PC-9 (cell line): ENCODE measurements at places on chromosomes 3 and 15. TPM values are rescaled to one million over a fixed set of nuclear protein-coding genes. Genes with fewer than 3 reads are reported as not detected.

GRCh38 chr3:173096994-173097785, 43.8 kb downstream of the SPATA16 start:
- H3K27me3 ChIP-seq: no peaks in the 10 kb centered on the region
- H3K4me3 ChIP-seq: no peak overlapping the region
- H3K36me3 ChIP-seq: no peaks in the 10 kb centered on the region
- DNase-seq: no peak
- H3K27ac ChIP-seq: no peak overlapping the region
- no peaks in the 10 kb centered on the region for H3K4me1 ChIP-seq

The MUSTN1 gene
- 1.8 TPM in 1 of 2 replicates, not detected in the other for total RNA-seq

GRCh38 chr3:34464646-34465045, 666.2 kb downstream of the PDCD6IP start:
- no peak for DNase-seq
- H3K4me3 ChIP-seq: no peak overlapping the region
- no peak overlapping the region for H3K27ac ChIP-seq
- H3K4me1 ChIP-seq: no peaks in the 10 kb centered on the region
- H3K27me3 ChIP-seq: no peaks in the 10 kb centered on the region

The ADAMTS17 gene
- total RNA-seq: 2.0 and 3.2 TPM in 2 replicates

The CCK gene
- 2.1 and 2.7 TPM in 2 replicates for total RNA-seq

DNA sequence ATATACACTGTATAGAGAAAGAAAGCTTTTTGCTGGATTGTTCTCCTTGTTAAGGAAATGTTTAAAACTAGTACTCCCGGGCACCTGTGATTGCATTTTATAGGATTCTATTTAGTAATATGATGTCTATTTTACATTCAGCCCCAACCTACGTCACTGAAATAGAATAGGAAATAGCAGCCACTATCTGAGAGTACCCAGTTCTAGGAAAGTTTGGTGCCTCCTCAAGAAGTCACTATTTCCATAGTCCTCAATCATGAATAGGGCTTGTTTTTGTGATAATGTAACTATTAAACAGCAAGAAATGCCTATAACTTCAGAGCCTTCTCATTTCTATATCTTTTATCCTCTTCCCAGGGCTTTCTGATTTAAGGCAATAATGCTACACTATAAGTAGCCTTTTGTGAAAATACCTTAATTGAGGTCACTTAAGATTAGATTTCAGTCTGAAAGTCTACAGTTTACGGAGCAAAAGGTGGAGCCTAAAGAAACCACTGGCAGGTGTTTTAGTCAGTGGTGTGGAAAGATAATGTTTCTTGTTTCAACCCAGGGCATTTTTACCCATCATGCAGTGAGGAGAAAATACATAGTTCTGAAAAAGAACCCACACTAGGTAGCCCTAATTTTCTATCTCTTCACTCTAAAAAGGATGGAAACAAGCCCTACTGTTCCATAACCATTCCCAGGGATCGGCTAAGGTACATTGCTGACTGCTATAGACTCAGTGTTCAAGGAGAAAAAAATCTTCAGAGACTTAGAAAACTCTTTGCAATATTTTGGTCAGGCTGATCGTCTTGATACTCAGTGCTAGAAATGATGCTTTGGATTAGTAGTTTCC, 38.7 kb downstream of the TIGIT start:
- H3K4me3 ChIP-seq: no peak overlapping the region
- no peaks in the 10 kb centered on the region for H3K36me3 ChIP-seq
- no peaks in the 10 kb centered on the region for H3K4me1 ChIP-seq
- no peak for DNase-seq
- no peaks in the 10 kb centered on the region for H3K27me3 ChIP-seq

The CHRFAM7A gene
- total RNA-seq: not detected in 2 replicates

DNA sequence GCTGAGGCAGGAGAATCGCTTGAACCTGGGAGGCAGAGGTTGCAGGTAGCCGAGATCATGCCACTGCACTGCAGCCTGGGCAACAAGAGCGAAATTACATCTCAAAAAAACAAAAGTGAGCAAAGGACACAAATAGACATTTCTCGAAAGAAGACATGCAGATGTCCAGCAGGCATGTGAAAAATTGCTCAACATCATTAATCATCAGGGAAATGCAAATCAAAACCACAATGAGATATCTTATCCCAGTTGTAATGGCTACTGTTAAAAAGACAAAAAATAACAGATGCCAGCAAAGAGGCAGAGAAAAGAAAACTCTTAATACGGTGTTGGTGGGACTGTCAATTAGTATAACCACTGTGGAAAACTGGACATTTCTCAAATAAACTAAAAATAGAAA, 20.9 kb downstream of the ASB7 start:
- H3K4me1 ChIP-seq: peaks cover 4% of the 10 kb centered on the region
- H3K4me3 ChIP-seq: no peak overlapping the region
- DNase-seq: no peak
- no peaks in the 10 kb centered on the region for H3K27me3 ChIP-seq

DNA sequence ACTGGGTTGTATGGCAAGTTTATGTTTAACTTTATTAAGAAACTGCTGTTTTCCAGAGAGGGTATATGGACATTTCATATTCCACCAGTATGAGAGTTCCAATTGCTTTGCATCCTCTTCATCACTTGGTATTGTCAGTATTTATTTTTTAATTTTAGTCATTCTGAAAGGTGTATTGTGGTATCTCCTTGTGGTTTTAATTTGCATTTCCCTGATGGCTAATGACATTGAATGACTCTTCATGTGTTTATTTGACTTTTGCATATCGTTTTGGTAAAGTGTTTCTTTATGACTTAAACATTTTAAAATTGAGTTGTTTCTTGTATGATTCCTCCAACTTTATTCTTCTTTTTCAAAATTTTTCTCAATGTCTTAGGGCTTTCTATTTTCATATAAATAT, 44.4 kb downstream of the IL1RAP start:
- H3K27me3 ChIP-seq: no peaks in the 10 kb centered on the region
- no peak overlapping the region for H3K4me3 ChIP-seq
- H3K4me1 ChIP-seq: peaks cover 17% of the 10 kb centered on the region
- no peaks in the 10 kb centered on the region for H3K36me3 ChIP-seq
- H3K27ac ChIP-seq: no peak overlapping the region

The PXYLP1 gene
- 7.8 and 11.1 TPM in 2 replicates for total RNA-seq

DNA sequence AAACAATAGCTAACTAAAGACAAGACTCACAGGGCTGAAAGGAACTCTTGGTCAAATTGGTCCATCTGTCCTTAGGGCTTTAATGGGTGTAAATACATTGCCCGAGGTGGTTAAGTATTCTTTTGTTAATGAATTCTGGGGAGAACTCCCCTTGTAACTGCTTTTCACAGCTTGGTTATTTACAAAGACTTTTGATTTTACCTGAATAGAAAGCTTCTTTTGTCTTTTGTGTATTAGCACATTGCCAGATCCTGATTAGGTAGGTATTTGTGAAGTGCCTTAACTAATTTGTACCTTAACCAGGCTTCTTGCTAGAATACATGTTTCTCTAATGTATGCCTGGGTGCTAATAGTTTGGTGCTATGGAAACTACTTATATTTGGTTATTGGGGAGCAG, 14.0 kb downstream of the CHD2 start:
- H3K27me3 ChIP-seq: no peaks in the 10 kb centered on the region
- peak overlapping the region; percentile 97 for H3K27ac ChIP-seq
- H3K4me1 ChIP-seq: peaks cover 85% of the 10 kb centered on the region
- peaks cover 20% of the 10 kb centered on the region for H3K36me3 ChIP-seq
- DNase-seq: no peak

The HIGD1A gene
- total RNA-seq: 48.2 and 69.7 TPM in 2 replicates

The DNAH12 gene
- total RNA-seq: 0.10 and 0.22 TPM in 2 replicates

The ITPKA gene
- total RNA-seq: 5.3 and 8.3 TPM in 2 replicates

GRCh38 chr3:70840106-70840870, 527.9 kb upstream of the MDFIC2 start:
- no peaks in the 10 kb centered on the region for H3K36me3 ChIP-seq
- H3K4me3 ChIP-seq: no peak overlapping the region
- H3K27ac ChIP-seq: no peak overlapping the region
- H3K4me1 ChIP-seq: no peaks in the 10 kb centered on the region

- no peak overlapping the region for H3K27ac ChIP-seq
- H3K27me3 ChIP-seq: no peaks in the 10 kb centered on the region
- peaks cover 16% of the 10 kb centered on the region for H3K36me3 ChIP-seq
- DNase-seq: no peak
- H3K4me1 ChIP-seq: no peaks in the 10 kb centered on the region
These were observed 24.0 kb downstream of the HPS3 start for GRCh38 chr3:149153402-149153801.

DNA sequence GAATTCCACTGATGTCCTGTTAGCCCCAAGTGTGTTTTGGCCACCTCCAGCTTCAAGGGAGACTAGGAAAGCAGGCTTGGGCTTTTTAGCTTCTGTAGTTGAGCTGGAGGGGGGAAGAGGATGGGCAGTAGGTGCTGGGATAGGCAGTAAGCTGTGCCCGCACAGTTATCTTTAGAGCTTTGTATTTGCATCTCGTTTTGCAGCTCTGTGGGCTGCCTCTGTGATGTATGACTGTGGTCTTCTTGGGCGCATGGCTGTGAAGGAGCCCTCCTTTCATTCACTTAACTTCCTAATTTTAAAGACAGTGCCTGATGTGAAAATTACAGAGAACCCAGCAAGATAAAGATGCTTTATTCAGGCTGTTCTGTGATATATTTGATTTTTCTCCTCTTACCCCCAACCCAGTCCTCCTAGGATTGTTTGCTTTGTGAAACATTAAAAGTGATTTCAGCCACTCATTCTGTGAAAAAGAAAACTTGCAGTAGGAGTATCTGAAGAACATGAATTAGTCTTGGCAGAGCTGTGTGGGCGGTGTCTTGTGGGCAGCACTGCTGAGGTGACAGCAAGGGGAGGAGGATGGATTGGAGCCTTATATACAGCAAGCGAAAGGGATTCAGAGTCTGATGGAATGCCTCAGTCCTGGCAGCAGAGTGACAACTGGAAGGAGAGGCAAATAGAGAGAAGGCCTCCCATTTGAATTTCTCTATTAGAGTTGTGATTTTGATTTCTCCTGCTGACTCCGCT, 74.3 kb downstream of the LARS2 start:
- peaks cover 5% of the 10 kb centered on the region for H3K36me3 ChIP-seq
- H3K27ac ChIP-seq: no peak overlapping the region
- DNase-seq: no peak
- no peaks in the 10 kb centered on the region for H3K27me3 ChIP-seq
- no peaks in the 10 kb centered on the region for H3K4me1 ChIP-seq

The CERS3 gene
- total RNA-seq: not detected in 2 replicates

The WNT7A gene
- 4.7 and 6.3 TPM in 2 replicates for total RNA-seq
